Activated effector memory CD4-positive, alpha-beta T cell treated with Interleukin-2 at 50 U/mL for 16 hours (primary cell): ENCODE measurements at places on chromosomes 1 and 21.

DNA sequence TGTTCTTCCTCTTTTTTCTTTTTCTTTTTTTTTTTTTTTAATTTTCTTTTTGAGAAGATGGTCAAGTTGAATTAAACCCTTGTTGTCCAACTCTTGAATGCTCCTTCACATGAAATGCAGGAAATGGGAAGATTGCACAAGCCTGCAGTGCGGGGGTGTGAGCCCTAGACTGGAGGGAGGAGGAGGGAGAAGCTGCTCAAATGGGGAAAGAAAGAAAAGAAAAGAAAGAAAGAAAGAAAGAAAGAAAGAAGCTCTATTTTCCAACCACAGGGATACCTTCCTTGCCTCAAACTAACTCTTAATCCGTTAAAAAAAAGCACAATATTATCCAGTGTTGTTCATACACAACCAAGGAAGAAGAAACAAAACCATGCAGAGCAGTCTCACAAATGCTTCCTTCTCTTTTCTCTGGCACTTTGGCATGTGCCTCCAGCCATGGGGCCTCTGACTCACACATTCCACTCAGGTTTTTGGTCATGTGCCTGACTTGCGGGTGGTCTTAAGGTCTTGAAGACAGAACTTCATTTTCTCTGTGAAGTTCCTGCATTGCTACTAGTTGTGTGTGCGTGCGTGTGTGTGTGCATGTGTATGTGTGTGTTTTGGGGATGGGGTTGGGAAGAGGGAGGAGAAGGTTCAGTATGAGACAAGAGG, 276.1 kb downstream of the RPS6KC1 start:
- DNase-seq: no peak

DNA sequence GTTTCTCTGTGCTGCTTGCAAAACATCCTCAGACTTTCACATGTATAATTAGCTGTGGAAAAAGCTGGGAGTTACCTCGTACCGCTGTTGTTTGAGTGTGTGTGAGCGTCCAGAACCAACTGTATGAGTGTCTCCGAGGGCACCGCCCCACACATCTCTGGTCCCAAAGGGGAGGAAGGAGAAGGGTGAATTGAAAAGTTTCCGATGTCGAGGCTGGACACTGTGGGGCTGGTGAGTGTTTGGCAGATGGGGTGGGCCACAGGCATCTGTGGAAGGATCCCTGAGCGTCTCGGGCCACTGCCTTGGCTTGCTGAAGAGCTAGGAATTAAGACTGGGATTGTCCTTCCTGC, 1.2 kb downstream of the ATP2B4 start:
- no peak for DNase-seq

GRCh38 chr1:67078291-67078690, 24.3 kb upstream of the SLC35D1 start:
- DNase-seq: no peak

DNA sequence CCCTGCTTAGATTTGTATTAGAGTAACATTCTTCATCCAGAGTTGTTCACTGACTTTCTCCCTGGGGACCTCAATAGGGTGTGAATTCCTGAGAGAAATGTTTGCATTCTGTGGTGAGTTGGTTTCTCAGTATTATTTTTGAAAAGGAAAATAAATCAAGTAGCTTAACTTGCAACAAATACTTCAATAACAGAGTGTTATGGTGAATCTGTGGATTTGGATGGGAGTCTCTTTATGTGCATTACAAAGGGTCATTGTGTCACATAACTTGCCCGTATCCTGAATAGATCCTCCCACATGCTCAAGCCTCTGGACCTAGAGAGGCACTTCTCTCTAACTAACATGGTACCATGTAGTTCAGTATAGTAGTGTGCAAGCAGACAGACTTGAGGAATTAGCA, 68.4 kb upstream of the IPO9 start:
- no peak for DNase-seq

DNA sequence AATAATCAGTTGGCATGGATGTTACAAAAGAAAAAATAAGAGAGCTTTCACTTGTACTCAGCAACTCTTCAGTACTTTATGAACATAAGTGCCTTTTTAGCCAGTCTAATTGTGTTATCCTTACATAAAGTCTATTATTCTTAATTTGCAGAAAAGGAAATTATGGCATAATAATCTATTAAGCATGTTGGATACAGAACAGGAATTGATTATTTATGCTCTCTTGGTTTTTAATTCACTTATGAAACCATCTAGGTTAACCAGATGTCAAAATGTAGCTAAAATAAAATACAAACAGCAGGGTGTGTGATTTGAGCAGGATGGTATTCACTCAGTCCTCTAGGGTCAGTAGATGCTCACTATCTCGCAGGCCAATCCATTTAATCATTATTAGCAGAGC, 79.7 kb downstream of the PLPPR5 start:
- no peak for DNase-seq

DNA sequence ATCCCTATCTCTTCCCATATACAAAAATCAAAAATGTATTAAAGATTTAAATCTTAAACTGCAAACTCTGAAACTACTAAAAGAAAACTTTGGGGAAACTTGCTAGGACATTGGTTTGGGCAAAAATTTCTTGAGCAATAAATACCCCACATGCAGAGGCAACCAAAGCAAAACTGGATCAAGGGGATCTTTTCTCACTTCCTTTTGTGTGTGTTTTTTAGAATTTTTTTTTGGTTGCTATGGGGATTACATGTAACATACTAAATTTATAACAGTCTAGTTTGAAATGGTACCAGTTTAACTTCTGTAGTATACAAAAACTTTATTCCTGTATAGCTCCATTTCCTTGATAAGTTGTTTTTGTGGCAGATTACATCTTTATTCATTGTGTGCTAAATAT, 16.8 kb downstream of the MAST2 start:
- DNase-seq: no peak

GRCh38 chr1:6396998-6397397, 3.4 kb upstream of the ACOT7 start:
- DNase-seq: no peak

DNA sequence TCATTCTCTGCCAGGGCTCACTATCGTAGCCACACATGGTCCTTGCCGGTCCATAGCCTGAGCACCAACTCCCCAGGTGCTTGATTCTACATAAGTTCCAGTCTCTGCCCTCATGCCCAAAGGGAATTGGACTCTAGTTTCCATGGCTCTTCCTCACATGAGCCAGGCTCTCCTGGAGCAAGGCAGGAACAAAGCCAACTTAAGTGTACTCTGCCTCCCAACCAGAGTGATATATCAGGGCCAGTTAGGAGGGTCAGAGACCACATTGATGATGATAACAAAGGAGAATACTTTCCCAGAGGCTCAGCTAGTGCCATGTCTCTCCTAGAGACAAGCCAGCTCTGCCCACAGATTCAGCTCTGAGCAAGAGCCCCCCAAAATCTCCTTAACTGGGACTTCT, 70.9 kb downstream of the ERI3 start:
- no peak for DNase-seq

DNA sequence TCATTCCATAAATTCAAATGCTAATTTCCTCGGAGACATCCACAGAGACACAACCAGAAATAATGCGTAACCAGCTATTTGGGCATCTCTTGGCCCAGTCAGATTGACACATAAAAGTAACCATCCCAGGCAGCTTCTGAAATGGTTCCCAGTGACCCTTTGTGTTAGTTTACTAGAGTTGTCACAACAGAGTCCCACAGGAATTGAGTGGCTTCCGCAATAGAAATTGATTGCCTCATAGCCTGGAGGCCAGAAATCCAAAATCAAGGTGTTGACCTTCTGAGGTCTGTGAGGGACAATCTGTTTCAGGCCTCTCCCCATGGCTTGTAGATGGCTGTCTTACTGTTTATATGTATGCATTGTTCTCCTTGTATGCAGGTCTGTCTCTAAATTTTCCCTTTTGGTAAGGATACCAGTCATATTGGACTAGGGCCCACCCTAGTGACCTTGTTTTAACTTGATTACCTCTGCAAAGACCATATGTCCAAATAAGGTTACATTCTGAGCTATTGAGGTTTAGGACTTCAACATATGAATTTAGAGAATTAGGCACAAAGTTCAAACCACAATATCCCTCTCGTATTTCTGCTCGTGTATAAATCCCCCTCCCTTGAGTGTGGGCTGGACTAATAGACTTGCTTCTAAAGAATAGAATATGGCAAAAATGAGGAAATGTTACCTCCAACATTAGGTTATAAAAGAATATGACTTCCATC, 78.2 kb upstream of the FGGY start:
- DNase-seq: no peak

GRCh38 chr1:1360506-1361169, 2.3 kb upstream of the MXRA8 start:
- DNase-seq: no peak

GRCh38 chr1:85277802-85278201, 1.4 kb upstream of the BCL10 start:
- DNase-seq: no peak

- no peak for DNase-seq
Measured at GRCh38 chr1:89996450-89997110, 1.7 kb downstream of the ZNF326 start.

DNA sequence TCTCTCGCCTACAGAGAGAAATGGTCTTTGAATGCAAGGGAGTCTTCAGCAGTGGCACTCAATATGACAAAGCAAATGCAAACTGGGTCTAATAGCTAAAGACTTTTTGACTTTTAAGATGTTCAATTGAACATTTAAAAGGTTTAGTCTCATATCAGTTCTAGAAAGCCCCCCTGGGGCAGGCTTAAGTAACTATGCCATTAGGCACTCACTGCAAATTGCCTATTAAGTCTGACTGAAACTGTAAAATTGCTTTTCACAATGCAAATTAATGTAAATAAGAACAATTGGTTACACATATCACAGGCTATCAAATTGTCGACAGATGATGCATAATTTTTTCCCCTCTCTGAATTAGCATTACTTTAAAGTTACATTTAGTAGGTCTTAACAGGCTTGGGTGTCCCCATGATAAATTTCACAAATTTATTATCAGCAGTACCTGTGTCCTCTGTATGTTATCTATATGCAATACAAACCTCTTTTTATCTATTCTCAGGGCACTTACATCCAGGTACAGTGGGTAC, 329.1 kb downstream of the LRRIQ3 start:
- DNase-seq: no peak
